Myometrial cell (primary cell): ENCODE measurements at places on chromosomes 12 and 14. TPM values are rescaled to one million over a fixed set of nuclear protein-coding genes. Genes with fewer than 3 reads are reported as not detected.

The EPYC gene
- total RNA-seq = 0.18 TPM in 1 of 2 replicates, not detected in the other

The KLRB1 gene
- total RNA-seq = not detected in 2 replicates

The STAC3 gene
- total RNA-seq = 0.18 TPM in 1 of 2 replicates, not detected in the other

The PRKD1 gene
- 7.2 and 7.3 TPM in 2 replicates for total RNA-seq

The GIT2 gene
- total RNA-seq = 16.7 and 26.9 TPM in 2 replicates
